ENCODE measurements at places on chromosomes 12 and 14.

GRCh38 chr14:99230208-99231151 lies 41.5 kb downstream of the BCL11B start:
- DNase-seq, result peak; percentile 75

- no peak for DNase-seq
Measured at GRCh38 chr12:92905258-92905810, 23.8 kb downstream of the EEA1 start.

DNA sequence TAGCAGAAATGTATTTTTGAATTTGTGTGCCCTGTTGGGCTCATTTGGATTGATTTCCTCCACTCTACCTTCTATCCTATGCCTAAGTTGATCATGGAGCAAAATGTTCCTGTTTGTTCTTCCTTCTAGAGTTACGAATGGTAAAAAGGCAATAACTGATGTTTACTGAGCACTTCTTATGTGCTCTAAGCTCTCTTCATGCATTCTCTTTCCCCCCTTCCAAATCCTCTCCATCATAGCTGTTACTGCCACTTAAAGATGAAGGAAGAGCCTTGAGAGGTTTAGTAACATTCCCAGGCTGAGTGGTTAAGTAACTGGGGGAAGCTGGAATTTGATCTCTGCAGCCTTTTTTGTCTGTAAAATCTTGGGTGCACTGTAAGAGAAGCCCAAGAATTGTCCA lies 60.1 kb downstream of the CHST11 start:
- DNase-seq, result no peak

DNA sequence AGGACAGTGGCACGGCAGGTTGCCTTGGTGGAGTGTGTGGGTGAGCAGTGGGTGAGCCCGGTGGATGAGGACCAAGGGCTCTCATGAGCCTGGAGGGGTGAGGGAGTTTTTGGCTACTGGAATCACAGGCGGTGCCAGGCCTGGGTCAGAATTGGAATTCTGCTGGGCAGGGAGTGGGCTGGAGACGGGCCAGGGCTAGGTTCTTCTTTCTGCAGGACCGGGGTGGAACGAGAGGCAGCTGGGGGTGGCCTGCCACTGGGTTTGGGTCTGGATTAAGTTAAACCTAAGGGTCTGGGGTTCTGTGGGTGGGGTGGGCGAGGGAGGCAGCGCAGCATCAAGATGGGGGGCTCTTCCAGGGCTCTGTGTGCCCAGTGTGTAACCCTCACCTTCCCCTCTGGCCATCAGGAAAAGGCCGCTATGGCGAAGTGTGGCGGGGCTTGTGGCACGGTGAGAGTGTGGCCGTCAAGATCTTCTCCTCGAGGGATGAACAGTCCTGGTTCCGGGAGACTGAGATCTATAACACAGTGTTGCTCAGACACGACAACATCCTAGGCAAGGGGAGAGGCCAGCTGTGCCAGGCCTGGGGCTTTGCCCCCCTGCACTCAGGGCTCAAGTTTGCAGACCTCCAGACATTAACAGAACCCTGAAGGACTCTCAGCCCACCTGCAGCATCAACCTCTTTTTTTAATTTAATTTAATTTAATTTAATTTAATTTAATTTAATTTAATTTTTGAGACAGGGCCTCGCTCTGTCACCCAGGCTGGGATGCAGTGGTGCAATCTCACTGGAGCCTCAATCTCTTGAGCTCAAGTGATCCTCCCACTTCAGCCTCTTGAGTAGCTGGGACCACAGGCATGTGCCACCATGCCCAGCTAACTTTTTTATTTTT lies 7.0 kb downstream of the ACVRL1 start:
- DNase-seq, result no peak

- no peak for DNase-seq
Measured at GRCh38 chr12:116498471-116498870, 60.7 kb upstream of the MAP1LC3B2 start.

DNA sequence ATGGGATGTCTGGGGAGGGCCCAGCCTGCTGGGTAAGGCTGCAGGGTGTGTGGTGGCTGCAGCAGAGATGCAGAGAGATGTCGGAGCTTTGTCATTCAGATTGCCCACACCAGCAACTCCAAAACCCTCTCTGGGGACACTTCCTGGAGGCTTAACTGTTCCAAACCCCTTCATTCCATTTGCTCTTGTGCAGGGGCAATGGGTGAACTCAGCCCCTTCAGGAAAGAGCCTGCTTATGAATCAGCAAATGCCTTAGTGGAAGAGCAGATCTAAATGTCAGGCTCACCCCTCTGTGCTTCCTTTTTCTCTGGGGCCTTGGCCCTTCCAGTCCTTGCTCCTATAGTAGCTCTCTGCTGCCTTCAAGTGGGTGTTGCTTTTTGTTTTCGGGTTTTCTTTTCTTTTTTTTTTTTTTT lies 36.7 kb upstream of the GPATCH2L start:
- peak; percentile 61 for DNase-seq

GRCh38 chr12:12445165-12445881 lies 88.4 kb downstream of the BORCS5 start:
- DNase-seq, result no peak

GRCh38 chr12:29304388-29304787 lies 76.6 kb downstream of the ERGIC2 start:
- DNase-seq, result no peak

- DNase-seq, result no peak
Measured at GRCh38 chr14:36207500-36207899, 31.0 kb upstream of the PTCSC3 start.

- DNase-seq, result no peak
Measured at GRCh38 chr12:51777973-51778372, 70.5 kb downstream of the FIGNL2 start.

GRCh38 chr12:7884689-7885088 lies 12.0 kb upstream of the SLC2A14 start:
- no peak for DNase-seq

DNA sequence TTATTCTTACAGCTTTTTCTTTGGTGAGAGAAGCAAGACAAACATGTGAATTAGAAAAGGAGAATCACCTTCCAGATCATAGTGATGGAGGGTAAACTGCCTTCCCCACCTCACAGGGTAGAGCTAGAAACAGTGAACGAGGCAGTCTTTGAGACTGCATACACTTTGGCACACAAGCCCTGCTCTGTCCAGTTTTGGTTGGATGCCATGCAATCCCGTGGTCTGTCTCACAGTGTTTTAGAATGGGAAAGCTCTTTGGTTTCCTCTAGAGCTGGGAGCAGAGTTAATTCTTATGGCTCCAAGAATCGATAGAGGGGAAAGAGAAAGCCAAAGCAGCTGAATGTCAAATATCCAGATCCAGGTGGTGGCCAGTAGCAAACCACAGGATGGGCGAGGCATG lies 21.9 kb downstream of the TDP1 start:
- no peak for DNase-seq

DNA sequence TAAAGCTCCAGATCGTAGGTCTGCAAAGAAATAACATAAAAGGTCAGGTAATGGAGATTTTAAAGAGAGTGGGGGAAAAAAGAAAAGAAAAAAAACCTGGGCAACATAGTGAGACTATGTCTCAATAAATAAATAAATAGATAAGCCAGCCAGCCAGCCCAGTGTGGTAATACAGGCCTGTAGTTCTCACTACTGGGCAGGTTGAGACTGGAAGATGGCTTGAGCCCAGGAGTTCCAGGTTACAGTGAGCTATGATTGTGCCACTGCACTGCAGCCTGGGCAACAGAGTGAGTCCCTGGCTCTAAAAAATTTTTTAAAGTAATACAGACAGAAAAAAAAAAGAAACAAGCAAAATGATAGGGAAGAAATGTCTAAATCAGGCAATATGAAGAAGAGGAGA lies 43.2 kb upstream of the BBS10 start:
- DNase-seq, result no peak

DNA sequence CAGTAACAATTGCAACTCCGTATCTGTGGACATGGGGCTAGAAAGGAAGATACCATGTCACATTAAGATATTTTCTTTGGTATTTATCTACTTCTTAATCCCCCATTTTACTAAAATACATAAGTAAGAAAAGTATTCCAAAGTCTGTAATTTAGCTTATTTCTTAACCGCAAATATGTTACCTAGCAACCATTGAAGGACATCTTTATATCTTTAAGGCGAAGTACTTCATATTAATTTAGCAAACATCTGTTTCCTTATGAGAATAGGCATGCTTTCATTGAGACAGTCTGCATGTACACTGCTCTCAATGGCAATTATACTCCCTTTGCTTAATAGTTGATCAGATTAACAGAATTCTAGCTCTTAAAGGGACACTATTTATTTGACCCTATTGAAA lies 88.8 kb downstream of the NAV3 start:
- no peak for DNase-seq

GRCh38 chr12:64688219-64688618 lies 71.0 kb downstream of the GNS start:
- no peak for DNase-seq

DNA sequence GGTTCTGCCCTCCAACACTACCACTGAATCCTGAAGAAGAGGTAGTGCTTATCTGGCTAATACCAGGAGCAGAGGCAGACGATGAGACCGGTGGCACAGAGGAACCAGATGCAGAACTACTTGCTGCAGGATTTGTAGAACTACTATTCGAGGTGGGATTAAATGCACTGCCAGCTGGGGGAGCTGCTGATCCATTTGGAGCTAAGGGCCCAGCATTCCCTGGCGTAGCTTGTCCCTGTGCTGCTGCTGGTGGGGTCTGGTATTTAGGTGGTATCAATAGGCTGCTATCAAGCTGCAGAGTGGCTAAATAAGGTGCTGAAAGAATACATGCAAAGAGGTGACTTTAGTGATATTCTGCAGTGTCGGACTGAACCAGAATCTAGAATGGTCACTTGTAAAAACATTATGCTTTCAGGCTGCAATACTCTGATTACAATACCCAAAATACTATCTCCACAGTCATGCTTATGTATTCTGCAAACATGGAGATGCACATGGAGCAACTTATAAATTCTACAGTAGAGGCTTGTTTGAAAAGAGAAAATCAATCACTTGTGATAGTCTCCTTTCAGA lies 294.2 kb downstream of the MED13L start:
- DNase-seq, result peak; percentile 69

GRCh38 chr12:131340616-131341210 lies 370.2 kb upstream of the SFSWAP start:
- DNase-seq, result peak; percentile 62

DNA sequence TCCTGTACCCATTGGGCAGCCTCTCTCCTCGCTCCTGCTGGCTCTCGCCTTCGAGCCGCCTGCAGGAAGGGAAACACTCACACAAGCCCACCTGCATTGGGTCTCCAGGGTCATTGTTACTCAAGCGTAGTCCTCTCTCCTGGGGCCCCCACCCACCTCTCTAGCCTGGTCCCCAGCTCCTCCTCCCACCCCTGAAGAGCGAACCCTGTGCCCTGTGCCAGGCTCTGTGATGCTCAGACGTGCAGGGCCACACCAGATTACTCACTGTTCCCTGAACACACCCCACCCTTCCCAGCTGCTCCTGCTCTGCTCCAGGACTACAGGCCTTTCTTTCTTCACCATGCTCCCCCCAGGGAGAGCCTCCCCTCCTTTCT lies 88.1 kb downstream of the NINJ2 start:
- DNase-seq, result no peak

GRCh38 chr12:4725057-4725456 lies 4.9 kb downstream of the GALNT8 start:
- DNase-seq, result no peak

DNA sequence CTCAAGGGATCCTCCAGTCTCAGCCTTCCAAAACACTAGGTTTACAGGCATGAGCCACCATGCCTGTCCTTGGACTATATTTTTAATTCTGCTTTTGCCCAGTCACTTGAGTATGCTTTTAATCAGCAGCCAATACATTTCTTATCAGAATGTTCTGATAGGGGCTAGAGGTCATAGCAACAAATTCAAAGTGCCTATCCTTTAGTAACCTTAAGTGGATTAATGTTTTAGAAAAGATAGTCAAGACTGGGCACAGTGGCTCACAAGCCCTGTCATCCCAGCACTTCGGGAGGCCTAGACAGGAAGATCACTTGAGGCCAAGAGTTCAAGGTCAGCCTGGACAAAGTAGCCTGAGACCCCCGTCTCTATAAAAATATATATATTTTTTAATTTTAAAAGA lies 37.1 kb downstream of the CKB start:
- no peak for DNase-seq

- no peak for DNase-seq
Measured at GRCh38 chr14:80426683-80427082, 215.4 kb upstream of the DIO2 start.

DNA sequence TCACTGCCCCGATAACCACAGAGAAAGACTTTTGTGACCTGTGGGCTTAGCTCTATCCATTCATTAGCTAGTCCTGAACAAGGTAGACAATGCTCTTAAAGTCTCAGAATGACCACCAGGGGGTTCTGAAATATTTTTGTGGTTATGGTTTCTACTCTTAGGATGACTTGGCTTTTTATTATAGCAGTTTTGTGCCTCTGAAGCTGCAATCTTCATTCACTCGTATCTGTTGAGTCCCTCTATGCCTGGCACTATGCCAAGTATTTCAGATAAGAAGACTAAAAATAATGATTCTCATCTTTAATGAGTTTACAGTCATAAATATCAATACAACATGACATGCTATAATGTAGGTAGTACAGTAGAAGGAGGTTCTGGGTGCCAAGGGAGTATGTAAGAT lies 130.8 kb upstream of the TRHDE start:
- DNase-seq, result no peak

GRCh38 chr12:62848418-62848817 lies 86.5 kb downstream of the PPM1H start:
- no peak for DNase-seq

GRCh38 chr12:56546680-56547079 lies 25.1 kb downstream of the RBMS2 start:
- DNase-seq, result no peak

GRCh38 chr14:58898655-58899316 lies 261.0 kb downstream of the DACT1 start:
- DNase-seq, result no peak

GRCh38 chr14:56797003-56797568 lies 13.2 kb downstream of the OTX2 start:
- DNase-seq, result peak; percentile 17

DNA sequence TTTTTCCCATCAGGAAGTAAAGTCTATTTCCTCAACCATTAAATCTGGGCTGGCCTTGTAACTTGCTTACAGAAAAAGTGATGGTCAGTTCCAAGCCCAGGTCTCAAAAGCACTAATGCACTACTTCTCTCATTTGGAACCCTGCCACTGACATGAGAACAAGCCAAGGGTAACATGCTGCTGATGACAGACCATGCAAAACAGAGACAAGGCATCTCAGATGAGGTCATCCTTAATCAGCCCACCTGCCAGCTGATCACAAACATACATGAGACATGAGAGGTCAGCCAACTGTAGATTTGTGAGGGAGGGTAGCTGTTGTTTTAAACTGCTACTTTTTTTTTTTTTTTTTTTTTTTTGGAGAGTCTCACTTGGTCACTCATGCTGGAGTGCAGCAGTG lies 16.2 kb downstream of the TWF1 start:
- DNase-seq, result no peak

DNA sequence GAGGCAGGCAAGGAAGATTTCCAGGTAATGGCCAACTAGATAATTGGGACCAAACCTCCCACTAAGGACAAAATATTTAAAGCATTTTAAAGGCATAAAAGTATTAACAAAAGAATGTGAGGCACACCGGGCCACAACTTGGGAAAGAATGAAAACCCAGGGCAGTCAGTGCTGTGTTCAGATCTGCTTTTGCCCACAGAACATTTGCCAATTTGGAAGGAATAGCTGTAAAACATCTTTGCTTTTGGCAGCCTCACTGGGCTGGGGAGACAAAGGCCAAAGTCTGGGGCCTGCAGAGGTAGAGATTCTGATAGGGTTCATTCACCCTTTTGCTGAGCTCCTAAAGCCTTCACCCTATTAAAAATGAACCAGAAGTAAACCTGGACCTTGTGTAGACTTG lies 82.3 kb downstream of the SYNE3 start:
- DNase-seq, result no peak
